ENCODE measurements at places on chromosomes 6 and 20.
A peak's percentile ranks its signal among the peaks of the same experiment; 100 is the strongest.

GRCh38 chr20:4708036-4708435, 13.7 kb upstream of the PRND start:
- DNase-seq, result no peak

DNA sequence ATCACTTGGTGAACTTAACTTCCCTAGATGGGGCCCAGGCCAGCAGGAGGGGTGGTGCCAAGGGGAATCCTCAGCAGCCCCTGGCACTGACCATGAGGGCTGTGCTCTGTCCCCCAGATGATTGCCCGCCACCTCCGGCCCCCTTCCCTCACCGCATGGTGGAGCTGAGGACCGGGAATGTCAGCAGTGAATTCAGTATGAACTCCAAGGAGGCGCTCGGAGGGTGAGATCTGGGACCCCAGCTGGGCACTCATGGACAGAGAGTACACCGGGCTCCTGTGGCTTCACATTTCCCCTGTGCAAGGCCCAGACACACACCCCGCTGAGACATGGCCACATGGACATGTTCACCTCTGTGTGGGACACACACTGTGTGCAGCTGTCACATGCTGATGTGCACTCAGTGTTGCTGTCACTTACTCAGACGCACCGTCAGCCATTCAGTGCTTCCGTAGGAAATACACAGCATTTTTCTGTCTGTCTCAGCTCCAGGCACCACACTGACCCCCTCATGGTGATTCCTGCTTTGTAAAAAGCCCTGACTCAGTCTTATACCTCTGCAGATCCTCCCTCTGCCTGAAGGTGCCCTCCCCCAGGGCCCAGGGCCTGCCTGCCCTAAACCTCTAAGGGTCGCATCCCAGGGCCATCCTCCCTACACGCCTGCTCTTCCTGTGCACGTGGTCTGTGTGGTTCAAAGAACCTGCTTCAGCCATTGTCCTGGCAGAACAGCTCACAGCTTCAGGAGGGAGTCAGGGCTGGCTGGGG, 4.4 kb downstream of the MYLK2 start:
- DNase-seq, result no peak

DNA sequence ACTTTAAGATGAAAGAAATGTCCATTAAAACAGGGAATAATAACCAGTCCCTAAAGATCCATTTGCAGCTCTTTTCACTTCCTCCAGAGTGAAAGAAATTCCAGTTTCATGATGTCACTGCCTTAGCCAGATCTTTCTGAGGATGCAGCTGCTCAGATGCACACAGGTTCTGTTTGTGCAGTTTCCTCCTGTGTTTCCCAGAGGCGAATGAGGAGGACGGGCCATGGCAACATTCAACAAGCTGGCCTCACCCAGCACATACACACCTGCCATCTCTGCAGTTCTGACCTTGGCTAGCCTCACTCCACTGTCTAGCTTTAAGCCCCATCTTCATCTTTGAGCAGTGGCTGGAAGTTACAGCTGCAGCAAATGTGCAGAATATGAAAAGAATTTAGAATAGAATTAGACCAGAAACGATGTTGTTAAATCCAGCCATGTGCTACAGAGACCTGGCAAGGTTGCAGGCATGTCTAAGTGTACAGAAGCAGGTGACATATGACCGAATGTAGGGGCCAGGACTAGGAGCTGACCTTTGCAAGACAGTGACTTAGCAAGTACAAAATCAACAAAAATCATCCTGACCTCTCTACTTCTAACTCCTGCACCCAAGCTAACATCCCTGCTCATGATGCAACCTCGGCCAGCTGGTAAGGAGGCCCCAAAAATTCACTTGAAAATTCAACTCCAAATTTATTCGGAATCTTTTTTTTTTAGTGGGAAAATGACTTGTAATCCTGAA, 35.0 kb downstream of the FAM50B start:
- no peak for DNase-seq

DNA sequence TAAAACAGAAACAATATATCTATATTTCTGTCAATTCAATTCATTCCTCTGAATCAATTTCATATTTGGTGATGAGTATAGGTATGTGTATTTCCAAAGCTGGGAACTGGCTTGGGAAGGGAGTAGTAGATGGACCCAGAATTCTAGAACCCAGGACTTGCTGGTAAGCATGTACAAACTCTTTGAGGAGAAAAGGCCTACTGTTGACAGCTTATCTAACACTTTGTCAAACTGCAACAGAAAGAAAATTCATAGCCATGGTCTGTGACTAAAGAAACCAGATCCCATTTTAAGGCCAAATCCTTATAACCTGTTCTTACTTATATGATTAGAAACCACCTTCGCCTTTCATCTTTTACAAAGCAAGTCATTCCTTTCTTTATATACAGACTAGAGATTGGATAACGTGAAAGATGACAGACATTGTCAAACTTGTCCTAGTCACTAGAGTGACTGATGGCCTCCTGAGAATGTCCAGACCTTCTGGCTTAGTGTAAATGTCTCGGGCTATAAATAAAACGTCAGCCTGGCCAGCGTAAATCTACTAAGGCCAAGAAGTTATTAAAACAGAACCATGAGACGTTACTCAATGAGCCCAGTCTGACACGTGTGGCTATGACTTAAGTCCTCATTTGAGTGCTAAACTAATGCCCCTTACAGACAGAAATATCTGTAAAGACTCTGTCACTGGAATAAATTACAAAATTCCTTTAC, 152.3 kb downstream of the ALDH8A1 start:
- DNase-seq, result no peak

- DNase-seq, result peak; percentile 38
These were observed 18.9 kb upstream of the KIF25 start for GRCh38 chr6:167978607-167979006.

DNA sequence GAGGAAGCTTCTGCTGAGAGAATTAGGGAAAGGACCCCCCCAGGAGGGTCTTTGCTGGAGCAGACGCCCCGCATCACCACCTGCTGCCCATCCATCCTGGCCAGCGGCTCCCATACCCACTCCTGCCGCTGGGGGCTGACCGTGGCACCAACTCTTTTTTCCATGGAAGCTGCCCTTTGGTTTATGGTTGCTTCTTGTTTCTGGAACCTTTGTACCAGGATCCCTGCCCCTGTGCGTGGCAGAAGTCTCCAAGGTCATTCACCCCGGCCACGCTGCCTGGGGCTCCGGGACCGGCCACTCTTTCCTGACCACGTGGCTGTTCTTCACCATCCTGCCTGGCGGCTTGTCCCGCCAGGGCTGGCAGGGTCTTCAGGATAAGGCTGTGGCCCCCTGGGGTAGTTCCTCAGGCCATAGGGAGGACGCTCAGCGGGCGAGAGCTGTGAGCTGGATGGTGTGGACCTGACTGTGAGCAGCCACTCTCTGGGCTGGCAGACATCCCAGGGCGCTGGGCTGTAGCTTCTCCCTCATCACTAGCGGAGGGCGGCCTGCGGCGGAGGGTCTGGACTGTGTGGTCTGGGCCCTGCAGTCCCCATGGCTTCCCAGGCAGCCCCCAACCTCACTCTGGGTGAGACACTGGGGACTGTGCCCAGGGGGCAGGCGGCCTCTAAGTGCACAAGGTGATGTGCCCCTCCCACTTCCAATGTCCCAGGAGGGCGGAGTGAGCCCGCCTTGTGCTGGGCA, 22.8 kb upstream of the RBBP8NL start:
- no peak for DNase-seq

GRCh38 chr6:74705451-74705850, 500.4 kb downstream of the COL12A1 start:
- DNase-seq, result no peak

DNA sequence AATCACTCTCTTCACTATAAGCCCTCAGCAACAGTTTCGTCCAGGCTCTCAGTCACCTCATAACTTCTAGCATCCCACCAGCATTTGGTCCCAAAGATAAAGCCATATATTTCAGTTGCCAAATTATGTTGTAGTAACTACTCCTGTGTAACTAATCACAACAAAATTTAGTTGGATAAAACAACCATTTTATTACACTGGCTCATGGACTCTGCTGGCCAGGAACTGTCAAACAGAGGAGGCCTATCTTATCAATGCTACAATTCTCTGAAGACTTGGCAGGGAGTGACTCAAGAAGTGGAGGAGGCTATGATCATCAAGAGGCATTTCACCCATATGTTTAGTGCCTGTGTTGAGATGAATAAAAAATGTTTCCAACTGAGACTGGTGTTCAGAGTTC, 1082.3 kb upstream of the GJE1 start:
- DNase-seq, result no peak

GRCh38 chr6:16770701-16771569, 9.7 kb upstream of the ATXN1 start:
- peak; percentile 83 for DNase-seq

DNA sequence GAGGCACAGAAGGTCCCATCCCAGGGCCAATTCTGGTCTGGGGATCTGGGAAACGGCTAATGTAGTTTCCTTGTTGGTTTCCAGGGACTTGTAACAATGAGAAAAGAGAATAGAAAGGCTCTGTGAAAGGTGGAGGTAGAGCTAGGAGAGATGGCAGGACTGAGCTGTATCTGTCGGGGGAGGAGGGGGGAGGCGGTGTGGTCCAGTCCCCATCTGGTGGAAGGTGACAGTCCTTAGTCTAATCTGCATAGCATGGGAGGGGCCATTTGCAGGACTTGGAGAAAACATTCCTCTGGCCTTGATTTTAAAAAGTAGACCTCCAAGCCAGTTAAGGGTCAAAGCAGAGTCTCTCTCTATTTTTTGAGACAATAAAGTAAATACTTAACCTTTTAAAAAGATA, 137.1 kb downstream of the DNAH8 start:
- no peak for DNase-seq

DNA sequence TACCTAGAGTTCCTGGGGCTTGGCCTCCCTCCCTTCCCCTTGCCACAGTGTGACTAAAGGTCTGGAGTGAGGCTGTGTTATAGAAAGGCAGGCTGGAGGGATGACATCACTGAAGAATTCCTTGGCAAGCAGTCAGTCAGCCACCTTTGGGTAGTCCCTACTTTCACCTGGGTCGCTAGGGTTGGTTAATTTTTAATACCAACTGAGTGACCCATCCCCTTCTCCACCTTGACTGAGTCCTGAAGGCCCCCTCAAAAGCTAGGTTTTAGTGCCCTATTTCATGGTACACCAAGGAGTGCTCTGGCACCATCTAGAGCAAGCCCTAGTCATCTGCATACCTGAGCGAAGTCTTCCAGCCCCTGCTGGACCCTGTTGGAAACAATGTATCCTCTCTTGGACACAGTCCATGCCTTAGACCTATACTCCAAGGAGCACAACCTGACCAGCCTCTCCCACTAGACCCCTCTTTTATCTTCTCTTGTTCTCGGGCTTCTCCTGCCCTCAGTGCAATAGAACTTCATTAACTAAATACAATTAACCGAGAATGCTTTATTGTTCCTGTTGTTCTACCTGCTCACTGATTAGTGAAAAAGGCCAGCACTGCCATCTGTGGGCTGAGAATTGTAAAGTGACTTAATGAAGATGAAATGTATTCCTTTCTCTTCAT, 44.6 kb downstream of the RIN2 start:
- DNase-seq, result no peak

GRCh38 chr6:81169166-81169565, 583.3 kb downstream of the TENT5A start:
- DNase-seq, result no peak

DNA sequence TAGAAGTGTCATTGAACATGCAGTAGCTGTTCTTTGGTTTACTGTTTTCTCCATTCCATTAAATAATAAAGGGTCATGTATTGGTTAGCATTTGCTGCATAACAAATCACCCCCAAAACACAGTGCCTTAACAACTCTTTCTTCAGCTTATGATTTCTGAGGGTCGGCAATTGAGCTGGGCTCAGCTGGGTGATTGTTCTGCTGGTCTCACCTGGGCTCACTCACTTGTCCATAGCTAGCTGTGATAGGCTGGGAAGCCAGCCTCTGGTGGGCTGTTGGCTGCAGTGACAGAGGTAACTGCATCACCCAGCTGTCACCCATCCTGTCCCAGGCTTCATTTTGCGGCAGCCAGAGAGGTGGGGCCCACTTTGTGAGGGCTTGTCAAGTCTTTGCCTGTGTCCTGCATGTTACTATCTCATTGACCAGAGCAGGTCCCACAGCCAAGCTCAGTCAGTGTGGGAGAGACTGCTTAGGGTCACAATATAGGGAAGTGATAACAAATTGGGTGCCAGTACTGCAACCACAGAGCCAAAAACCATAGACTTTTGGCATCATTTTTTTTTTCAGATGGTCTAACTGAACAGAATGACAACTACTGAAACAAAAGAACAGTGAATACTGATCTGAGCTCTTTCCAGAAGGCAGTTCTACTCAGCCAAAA, 76.9 kb downstream of the SYNDIG1 start:
- no peak for DNase-seq

DNA sequence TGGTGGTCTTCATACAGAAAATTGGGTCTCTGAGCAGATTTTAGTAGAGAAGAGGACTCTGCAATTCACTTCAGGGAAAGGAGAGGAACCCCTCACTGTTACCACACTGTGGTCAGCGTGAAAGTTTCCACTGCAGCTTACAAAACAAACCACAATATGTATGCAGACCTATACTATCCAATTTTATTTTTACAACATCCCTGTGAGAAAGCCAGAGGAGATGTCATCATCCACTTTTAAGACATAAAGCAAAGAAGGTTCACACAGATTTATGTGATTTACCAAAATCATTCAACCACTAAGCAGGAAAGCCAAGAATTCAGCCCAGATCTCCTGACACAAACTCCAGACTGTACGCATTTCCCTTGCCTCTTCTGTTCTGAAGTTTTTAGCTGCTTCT, 442.4 kb downstream of the FRK start:
- no peak for DNase-seq

DNA sequence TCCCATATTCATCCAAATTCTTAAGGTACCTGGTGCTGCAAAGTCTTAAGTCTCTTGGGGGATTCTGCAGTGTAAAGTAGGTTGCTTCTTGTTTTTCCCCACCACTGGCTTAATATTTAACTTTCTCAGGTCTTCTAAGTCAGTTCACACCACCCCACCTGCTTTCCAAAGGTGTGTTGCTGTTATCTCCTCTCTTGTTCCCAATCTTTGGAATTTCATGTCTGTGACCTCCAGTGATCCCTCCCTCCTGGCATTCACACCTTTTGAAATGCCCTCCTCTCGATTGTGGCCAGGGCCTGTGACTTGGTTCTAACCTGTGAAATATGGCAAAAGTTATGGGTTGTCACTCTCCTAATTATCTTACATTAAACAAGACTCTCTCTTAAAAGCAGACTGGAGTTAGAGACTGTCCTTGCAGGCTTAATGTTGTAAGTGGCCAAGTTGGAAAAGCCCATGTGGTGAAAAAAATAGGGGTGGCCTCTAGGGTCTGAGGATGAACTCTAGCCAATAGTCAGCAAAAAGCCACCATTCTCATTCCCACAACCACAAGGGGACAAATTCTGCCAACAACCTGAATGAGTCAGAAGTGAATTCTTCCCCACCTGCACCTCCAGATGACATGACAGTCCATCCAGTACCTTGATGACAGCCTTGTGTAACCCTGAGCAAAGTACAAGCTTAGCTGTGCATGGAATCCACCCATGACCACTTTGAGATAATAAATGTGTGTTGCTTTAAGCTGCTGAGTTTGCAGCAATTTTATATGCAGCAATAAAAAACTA, 45.1 kb downstream of the ADGRF1 start:
- no peak for DNase-seq

- DNase-seq, result no peak
These were observed 63.1 kb downstream of the ANKRD6 start for GRCh38 chr6:89495961-89496535.

Data from coronary artery (tissue), 2 donors.